Thyroid gland (tissue), 4 donors: ENCODE measurements at places on chromosomes 1 and 21.
A peak's percentile ranks its signal among the peaks of the same experiment; 100 is the strongest.

DNA sequence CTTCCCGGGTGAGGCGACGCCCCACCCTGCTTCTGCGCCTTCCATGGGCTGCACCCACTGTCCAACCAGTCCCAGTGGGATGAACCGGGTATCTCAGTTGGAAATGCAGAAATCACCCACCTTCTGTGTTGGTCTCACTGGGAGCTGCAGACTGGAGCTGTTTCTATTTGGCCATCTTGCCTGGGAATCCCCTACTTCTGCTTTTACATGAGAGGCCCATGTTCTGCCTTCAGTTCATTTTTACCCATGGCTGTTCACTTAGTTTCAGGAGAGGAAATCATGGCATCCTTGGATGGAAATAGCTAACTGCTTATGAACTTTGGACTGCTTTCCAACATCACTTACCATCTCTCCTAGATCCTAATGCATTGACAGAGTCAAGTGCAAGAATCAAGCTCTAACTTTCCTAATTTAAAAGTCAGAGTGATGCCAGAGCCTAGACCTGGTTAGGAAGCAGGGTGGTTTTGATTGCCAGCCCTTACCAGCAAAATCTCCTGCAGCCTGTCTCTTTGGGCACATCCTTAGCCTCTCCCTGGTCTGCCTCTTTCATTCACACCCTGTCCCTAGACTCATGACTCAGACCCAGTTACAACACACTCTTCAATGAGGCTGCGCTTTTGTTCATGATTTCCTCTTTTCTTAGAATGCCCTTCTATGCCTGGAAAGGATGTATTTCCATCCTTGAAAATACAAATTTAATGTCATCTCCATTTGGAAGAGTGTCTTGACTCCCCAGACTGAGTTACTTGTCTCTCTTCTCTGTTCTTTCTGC lies 137.2 kb downstream of the KCTD3 start:
- no peaks in the 10 kb centered on the region for H3K36me3 ChIP-seq
- no peaks in the 10 kb centered on the region for H3K27me3 ChIP-seq
- no peak overlapping the region for H3K4me3 ChIP-seq
- no peaks in the 10 kb centered on the region for H3K4me1 ChIP-seq
- no peak for DNase-seq

DNA sequence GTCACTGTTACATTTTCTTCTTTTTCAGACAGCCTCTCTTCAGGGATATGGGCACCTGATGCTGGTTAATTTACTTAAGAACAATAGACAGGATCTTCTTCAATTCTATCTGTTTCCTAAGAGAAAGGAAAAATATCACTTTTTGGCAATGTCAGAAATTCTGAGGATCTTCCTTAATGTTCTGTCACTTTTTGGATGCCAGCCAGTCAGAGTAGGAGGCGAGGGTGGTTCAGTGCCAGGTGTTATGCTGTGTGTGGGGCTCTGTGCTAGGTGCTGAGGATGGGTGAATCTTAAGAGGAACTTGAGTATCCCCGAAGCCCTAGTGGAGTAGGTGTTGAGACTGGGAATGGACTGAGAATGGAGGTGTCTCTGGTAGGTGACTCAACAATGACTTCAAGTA lies 133.5 kb downstream of the UCK2 start:
- H3K36me3 ChIP-seq: no peaks in the 10 kb centered on the region
- no peaks in the 10 kb centered on the region for H3K4me1 ChIP-seq
- DNase-seq: no peak
- H3K27me3 ChIP-seq: no peaks in the 10 kb centered on the region

DNA sequence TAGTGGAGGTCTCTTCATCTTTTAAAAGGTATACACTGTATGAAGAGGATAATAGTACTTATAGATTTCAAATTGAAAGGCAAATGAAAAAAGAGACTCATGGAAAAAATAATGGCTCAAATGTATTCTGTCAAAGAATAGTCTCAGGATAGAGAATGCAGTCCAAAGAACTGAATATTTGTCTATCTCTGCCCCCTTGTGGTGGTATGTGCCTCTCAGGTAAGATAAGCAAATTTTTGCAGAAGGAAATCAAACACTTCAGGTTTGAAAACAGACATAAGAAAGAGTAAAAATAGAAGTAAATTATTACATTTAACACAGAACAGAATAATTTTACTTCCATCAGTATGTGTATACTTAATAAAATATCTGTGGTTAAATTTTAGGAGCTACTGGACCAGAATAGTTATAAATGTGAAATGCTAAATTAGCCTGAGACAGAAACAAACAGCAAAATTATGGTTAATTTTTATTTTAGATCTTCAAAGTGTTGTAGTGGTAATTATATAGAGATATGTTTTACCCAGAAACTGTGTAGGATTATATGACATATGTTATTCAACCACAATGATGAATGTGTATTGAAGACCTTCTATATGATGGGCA lies 164.4 kb upstream of the PALMD start:
- H3K36me3 ChIP-seq: no peaks in the 10 kb centered on the region
- peak; percentile 35 for DNase-seq
- H3K27ac ChIP-seq: no peak overlapping the region
- H3K27me3 ChIP-seq: no peaks in the 10 kb centered on the region

DNA sequence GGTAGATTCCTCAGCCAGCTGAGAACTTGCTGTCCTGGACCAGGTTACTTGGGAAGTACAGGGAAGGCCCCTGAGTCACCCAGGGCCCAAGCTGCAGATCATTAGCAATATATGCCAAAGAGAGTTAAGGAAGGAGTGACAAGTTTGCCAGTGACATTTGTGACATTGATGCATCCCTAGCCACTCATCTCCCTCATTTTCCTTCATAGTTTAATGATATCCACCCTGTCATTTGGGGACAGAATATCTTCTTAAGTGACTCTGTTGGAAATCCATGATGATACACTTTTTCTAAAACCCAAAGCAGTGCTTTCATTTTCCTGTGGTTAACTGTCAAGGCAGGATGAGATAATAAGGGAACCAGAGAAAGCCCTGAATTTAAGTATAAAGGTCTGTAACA lies 3.2 kb downstream of the TNN start:
- no peaks in the 10 kb centered on the region for H3K4me1 ChIP-seq
- H3K27me3 ChIP-seq: no peaks in the 10 kb centered on the region
- H3K4me3 ChIP-seq: no peak overlapping the region
- no peak for DNase-seq
- no peaks in the 10 kb centered on the region for H3K36me3 ChIP-seq

GRCh38 chr1:111191496-111191895 lies 8.9 kb downstream of the DENND2D start:
- DNase-seq: no peak
- no peaks in the 10 kb centered on the region for H3K27me3 ChIP-seq
- no peak overlapping the region for H3K27ac ChIP-seq
- peaks cover 17% of the 10 kb centered on the region for H3K36me3 ChIP-seq
- H3K4me1 ChIP-seq: no peaks in the 10 kb centered on the region

DNA sequence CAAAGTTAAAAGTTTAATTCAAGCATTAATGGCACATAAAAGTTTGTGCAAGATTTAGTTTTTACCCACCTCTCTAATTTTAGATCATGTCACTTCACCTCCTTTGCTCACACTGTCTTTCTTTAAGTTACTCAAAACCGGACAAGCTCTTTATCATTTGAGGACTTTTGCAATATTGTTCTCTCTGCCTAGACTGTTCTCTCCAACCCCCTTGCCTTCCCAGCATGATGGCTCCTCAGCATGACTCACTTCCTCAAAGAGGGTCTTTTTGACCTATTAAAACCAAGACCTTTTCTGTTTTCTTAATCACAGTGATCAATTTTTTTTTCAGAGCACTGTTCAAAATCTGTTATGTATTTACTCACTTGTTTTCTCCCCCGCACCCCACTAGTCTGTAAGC lies 61.3 kb downstream of the XKR8 start:
- no peak overlapping the region for H3K27ac ChIP-seq
- peaks cover 5% of the 10 kb centered on the region for H3K36me3 ChIP-seq
- no peaks in the 10 kb centered on the region for H3K27me3 ChIP-seq
- DNase-seq: no peak
- no peak overlapping the region for H3K4me3 ChIP-seq

- no peaks in the 10 kb centered on the region for H3K27me3 ChIP-seq
- no peak for DNase-seq
- H3K4me1 ChIP-seq: peaks cover 32% of the 10 kb centered on the region
- no peaks in the 10 kb centered on the region for H3K36me3 ChIP-seq
- H3K27ac ChIP-seq: peak overlapping the region; percentile 11
Observed at GRCh38 chr1:54287801-54288211, 87.8 kb downstream of the MRPL37 start.

- no peaks in the 10 kb centered on the region for H3K4me1 ChIP-seq
- no peak overlapping the region for H3K4me3 ChIP-seq
- no peak for DNase-seq
Observed at GRCh38 chr1:233033361-233033760, 83.0 kb downstream of the NTPCR start.

DNA sequence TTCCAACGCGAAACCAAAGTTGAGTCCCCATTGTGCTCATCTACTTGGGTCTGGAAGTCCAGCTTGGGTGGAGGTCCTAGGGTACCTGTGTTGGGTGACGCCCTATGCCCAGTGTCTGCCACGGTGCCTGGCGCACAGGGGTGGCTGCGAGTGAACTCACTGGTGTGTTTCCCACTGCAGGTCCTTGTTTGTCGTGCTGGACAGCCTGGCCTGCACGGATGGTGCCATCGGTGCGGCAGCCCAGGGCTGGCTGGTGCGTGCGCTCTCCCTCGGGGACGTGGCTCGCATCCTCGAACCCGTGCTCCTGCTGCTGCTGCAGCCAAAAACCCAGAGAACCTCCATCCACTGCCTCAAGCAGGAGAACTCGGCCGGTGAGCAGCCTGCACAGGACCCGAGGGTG lies 80.4 kb upstream of the MORC3 start:
- H3K27me3 ChIP-seq: no peaks in the 10 kb centered on the region
- no peaks in the 10 kb centered on the region for H3K4me1 ChIP-seq
- H3K27ac ChIP-seq: no peak overlapping the region
- DNase-seq: no peak

DNA sequence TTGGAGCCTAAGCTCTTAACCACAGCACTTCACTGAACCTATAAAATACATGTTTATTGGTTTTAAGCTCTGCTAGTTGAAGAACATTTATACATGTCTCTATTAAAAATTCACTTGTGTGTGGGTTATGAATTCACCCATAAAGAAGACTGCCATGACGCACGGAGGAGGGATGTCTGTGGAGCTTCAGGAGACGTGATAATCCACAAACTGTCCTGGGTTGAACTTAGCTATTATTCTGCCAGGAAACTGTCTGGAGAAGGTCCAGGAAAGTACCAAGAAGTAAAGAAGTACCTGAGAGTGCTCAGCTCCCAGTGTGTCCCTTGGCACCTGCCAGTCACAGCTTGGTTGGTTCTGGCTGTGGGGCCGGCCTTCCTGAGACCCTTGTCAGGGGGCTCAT lies 56.3 kb downstream of the DDR2 start:
- no peak overlapping the region for H3K27ac ChIP-seq
- no peak overlapping the region for H3K4me3 ChIP-seq
- no peaks in the 10 kb centered on the region for H3K36me3 ChIP-seq
- no peaks in the 10 kb centered on the region for H3K4me1 ChIP-seq
- H3K27me3 ChIP-seq: no peaks in the 10 kb centered on the region
- DNase-seq: no peak

DNA sequence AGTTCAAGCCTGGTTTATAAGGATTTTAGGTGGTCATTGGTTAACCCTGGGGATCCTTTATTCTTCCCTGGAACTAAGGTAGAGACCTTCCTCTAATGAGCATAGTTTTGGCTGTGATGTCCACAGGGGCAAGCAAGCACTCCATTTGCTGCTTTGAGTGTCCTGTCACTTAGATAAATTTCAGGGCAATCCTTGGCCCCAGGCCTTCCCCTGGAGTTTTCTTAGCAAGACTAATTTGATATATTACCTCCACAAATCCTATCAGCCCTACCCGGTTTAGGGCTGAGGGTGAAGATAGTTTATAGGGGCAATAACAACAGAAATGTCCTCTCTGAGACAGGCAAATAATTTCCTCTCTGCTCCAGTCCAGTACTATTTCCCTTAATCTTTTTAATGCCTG lies 166.6 kb downstream of the CYYR1 start:
- no peak overlapping the region for H3K4me3 ChIP-seq
- H3K27ac ChIP-seq: no peak overlapping the region
- no peaks in the 10 kb centered on the region for H3K4me1 ChIP-seq
- H3K27me3 ChIP-seq: no peaks in the 10 kb centered on the region

DNA sequence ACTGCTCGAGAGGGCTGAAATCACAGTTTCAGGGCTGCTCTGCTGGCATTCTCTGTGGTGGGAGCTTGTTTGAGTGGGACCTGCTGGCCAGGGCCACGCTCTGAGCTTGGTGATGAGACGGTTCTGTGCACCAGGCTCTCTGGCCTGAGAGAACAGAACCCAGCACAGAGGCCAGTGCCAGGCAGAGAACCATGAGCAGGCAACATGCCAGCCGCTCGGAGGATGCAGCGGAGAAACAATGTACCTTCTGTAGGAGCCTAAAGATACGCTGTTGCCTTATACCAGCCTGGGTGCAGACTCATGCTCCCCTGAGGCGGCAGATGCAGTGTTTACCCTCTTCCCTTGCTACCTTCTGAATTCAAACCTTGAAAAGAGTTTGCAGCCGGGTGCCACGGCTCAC lies 10.0 kb downstream of the C2CD2 start:
- no peak for DNase-seq
- H3K4me1 ChIP-seq: peaks cover 9% of the 10 kb centered on the region
- H3K27ac ChIP-seq: no peak overlapping the region

- H3K4me3 ChIP-seq: no peak overlapping the region
- H3K27ac ChIP-seq: no peak overlapping the region
- DNase-seq: no peak
- H3K36me3 ChIP-seq: no peaks in the 10 kb centered on the region
Observed at GRCh38 chr1:6827079-6827478, 41.8 kb downstream of the CAMTA1 start.

GRCh38 chr1:218778257-218779126 lies 395.2 kb upstream of the LYPLAL1 start:
- H3K4me3 ChIP-seq: no peak overlapping the region
- no peak overlapping the region for H3K27ac ChIP-seq
- H3K4me1 ChIP-seq: no peaks in the 10 kb centered on the region
- DNase-seq: no peak

- no peak for DNase-seq
- no peaks in the 10 kb centered on the region for H3K36me3 ChIP-seq
- H3K4me1 ChIP-seq: no peaks in the 10 kb centered on the region
- no peaks in the 10 kb centered on the region for H3K27me3 ChIP-seq
Observed at GRCh38 chr21:28427394-28428022, 565.2 kb downstream of the LTN1 start.

GRCh38 chr1:247110627-247111258 lies 6.6 kb upstream of the ZNF669 start:
- no peak overlapping the region for H3K27ac ChIP-seq
- H3K27me3 ChIP-seq: no peaks in the 10 kb centered on the region
- DNase-seq: no peak
- H3K36me3 ChIP-seq: no peaks in the 10 kb centered on the region
